ENCODE measurements at places on chromosomes 7 and 10.

DNA sequence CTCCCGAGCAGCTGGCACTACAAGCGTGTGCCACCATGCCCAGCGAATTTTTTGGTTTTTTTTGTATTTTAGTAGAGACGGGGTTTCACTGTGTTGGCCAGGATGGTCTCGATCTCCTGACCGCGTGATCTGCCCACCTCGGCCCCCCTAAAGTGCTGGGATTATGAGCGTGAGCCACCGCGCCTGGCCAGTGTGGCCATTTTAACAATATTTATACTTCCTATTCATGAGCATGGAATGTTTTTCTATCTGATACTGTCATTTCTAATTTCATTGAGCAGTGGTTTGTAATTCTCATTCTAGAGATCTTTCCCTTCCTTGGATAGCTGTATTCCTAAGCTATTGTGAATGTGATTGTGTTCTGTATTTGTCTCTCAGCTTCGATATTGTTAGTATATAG lies 96.2 kb downstream of the GLCCI1 start:
- no peak for DNase-seq

DNA sequence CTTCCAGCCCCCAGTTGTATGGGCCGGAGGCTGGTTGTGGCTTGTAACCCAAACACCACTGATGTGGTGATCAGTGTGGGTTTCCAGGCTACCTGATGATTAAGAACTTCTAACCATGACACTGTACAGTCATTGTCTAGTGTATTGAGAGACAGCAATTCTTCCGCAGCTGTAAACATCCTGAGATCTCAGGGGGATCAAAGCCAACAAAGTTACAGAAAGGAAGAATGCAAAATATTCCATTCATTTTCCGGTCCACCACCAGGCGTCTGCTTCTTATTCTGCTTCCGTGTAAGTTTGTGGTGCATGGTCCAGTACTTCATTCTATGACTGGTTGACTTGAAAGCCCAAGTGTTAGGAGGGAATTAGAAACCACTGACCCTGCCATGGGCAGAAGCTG lies 10.3 kb upstream of the GLI3 start:
- no peak for DNase-seq

- DNase-seq, result no peak
These were observed 311.4 kb upstream of the LRGUK start for GRCh38 chr7:133815611-133816210.

DNA sequence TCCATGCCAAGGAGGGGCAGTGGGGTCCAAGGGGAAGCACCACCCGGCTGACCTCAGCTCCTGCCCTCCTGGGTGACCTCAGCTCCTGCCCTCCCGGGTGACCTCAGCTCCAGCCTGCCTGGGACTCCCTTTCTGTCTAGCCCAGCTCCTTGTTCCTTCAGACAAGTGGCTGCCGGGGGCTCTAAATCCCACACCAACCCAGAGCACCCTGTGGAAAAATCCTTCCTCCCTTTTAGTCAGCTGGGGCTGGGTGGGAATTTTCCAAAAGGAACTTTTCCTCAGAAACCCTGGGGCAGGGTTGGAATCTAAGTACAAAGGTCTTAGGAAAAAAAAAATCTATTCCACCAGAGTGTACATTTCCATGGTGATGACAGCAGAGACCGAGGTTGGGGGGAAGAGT lies 36.3 kb downstream of the AKR1B1 start:
- DNase-seq, result no peak

- DNase-seq, result no peak
These were observed 28.0 kb downstream of the MICU1 start for GRCh38 chr10:72597897-72598296.

DNA sequence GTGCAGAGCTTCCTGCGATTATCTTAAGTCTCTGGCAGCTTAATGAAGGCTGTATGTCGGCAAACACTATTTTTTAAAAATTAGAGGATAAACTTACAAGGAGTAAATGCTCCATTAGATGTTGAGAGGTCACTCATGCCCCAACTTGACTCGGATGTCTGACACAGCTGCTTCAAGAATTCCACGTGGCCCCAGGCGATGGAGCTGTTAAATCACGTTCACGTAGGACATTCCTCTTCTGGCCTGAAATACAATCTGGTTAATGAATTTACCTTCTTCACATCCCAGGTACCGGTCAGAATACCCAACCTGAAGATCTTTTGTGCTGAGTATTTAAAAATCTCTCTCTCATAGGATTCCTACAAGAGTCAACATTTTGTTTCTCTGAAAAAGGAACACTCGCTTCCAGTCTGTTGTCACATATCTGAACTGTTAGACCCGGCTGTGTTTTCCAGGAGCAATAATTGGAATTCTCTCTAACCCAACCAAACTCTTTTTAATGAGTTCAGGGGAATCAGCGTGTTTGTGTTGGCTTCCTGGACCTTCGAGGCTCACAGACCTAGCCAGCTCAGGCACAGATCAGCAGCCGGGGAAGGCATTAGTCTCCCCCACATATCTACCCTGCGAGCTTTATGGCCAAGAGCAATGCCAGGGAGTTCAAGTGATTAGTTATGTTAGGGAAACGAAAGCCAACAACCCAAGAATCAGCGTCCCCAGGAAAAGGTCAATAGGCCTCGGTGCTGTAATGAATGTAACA lies 284.9 kb downstream of the FGFR2 start:
- DNase-seq, result no peak

- no peak for DNase-seq
These were observed 30.7 kb upstream of the ACSL5 start for GRCh38 chr10:112343056-112343806.

GRCh38 chr10:33180390-33180789 lies 154.1 kb downstream of the NRP1 start:
- DNase-seq, result no peak

DNA sequence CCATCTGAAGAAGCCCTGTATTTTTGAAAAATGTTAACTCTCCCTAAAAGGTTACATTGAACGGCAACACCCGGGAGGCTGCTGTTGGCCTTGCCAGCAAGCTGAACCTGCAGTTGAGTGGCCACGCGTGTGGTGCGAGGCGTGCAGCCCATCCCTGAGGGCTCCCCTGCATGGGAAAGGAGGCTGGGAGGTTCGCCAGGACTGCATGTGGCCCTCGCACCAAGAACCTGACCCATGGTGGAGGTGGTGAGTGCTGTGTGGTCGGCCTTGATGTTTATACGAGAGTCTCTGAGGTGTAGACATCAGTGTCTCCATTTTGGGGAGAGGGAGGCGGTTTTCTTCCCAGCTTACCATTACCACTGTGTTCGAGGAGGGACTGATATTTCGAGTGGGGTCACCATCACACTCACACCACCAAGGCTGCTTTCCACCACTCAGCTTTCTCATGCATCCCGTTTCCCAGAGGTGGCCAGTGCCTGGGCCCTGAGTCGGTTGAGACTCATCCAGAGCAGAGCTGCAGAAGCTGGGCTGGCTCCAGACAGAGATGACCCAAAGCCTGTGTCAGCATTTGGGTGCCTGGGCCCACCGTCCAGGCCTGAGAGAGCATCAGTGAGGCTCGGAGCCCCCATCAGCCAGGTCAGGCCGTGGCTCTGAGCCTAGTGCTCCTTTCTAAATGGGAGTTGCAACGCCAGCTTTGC lies 222.6 kb downstream of the EBF3 start:
- no peak for DNase-seq

- no peak for DNase-seq
These were observed 25.7 kb downstream of the SUV39H2 start for GRCh38 chr10:14904316-14904732.

- no peak for DNase-seq
These were observed 484.0 kb upstream of the MBL2 start for GRCh38 chr10:53256623-53257022.

- DNase-seq, result no peak
These were observed 370.7 kb downstream of the PPP1R3A start for GRCh38 chr7:113548137-113548536.

DNA sequence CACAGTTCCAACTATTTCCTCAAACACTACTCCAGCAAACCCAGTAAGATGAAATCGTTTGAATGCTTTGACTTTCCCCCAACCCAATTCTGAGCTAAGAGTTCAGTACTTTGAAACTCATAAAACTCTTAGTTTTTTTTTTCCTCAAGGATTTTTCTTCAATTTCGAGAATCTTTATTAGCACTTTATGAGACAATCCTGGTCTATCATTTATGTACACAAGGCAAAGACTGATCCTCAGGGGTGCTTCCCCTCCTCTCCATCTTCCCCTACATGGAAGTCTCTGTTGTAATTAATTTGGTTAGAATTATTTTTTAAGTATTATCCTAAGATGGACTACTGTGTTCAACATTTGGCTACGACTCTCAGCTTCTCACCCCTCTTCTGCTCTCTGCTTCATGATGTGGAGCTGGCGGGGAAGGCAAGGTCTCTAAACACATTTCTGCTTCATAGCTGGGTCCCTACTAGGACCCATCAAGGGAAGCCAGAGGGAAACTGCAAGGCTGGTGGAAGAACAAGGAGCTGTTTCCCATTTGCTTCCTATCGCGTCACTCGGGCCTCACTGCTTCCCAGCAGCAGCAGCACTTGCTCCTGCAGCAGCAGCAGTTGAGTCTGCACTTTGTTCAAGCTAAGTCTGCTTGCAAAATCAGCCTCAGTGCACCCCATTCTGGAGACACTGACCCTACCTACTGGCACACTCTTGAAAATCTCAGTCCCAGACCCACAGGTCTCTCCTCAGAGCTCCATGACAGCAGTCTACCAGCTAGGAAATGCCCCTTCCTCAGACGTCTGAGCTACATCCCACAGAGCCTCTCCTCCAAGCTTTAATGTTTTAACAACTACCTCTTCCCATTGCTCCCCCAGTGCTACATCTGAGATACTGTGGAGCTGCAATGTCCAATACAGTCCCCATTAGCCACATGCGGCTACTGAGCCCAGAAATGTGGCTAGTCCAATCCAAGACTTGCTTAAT lies 90.0 kb downstream of the CHCHD3 start:
- DNase-seq, result no peak

DNA sequence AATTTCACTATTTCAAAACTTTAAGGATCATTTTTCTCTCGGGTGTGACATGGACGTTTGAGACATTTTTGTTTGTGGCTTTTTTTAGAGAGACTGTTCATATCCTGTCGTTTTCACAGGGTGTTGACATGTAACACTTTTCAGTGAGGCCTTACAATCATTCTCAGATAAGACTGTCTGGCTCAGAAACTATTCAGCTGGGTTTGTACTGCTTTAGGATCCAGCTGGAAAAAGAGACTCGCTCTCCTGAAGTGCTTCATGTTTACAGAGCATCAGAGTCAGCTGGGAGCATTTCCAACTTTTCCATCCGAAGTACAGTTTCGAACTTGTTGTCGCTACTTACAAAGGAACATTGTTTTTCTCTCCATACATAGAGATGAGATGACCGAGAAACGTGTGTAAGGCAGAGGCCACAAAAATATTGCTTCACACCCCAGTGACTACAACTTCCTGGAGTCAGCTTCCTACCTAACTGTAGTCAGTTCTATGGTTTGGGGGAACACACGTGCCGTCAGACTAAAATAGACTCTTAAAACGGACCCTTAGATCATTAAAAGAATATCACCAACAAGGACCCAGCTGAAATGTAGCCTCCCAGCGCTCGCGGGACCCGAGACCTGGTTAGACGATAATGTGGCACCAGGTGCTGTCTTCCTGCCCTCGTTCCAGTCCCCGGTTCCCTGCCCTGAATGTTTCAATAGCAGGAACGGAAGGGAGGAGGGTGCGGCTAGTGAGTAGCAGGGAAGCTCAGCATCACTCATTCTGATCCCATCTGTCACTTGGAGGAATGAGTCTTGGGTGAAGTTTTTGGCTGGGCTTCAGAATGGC lies 78.0 kb downstream of the MKI67 start:
- DNase-seq, result peak; percentile 5

DNA sequence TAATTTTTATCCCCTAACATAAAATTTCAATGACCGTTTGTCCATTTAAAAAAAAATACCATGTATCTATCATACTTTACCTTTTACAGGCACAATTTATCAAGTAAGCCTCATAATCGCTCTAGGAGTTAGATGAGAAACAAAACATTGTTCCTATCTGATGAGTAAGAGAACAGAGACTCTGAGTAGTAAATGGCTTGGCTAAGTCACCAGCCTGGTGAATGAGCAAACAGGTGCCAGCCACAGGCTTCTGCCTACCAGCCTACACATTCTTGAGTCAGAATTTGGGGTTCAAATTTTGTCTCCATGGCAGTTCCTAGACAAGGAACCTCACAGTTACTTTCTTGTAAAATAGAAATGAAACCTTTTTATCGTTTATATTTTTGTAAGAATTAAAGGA lies 235.4 kb downstream of the HGF start:
- DNase-seq, result no peak

DNA sequence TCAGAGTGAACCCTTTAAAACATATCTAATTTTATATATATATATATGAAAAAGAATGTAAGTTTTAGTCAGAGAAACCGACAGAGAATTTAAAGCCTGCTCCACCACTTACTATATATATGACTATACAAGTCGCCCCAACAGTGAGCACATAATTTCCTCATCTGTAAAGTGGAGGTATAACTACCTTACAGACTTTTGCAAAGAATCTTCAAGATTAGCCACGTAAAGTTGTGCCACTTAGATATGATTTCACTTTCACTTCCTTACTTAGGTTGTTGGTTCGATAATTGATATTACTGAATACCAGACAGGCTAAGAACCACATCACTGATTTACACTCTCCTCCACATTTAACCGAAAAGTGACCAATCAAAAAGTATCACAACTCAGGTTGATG lies 94.7 kb downstream of the PDE1C start:
- no peak for DNase-seq

GRCh38 chr10:11532306-11532705 lies 79.1 kb downstream of the USP6NL start:
- DNase-seq, result no peak

- DNase-seq, result no peak
These were observed 38.5 kb upstream of the SPOCK2 start for GRCh38 chr10:72126872-72127232.

GRCh38 chr7:95569720-95570119 lies 26.6 kb downstream of the PDK4 start:
- no peak for DNase-seq

DNA sequence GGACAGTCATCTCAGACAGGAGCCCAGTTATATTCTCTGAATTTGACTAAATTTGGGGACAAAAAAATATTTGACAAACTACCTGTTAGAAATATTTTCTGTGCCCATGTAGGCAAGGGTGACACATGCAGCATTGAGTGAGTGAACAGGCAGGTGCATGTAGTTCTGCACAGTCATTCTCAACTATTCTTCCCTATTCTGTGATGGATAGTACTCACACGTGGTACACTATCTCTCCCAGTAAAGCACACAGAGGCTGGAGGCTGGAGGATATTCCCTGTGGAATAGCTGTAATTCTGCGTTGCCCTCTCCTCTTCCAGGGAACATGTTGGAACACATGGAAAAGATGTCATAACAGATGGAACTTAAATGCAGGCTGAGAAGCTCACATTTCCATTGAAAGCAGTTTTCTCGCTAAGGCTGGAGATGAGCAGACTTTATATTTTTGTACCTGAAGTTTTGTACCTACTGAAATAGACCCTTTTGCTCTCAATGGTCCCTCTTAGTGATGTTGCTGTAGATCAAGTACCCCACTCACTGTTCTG lies 75.0 kb downstream of the GPR141 start:
- DNase-seq, result no peak

GRCh38 chr10:16915300-16915699 lies 98.1 kb upstream of the RSU1 start:
- DNase-seq, result no peak

GRCh38 chr7:150903606-150904005 lies 51.3 kb downstream of the AOC1 start:
- no peak for DNase-seq
